ENCODE measurements at places on chromosomes 6 and 20.

DNA sequence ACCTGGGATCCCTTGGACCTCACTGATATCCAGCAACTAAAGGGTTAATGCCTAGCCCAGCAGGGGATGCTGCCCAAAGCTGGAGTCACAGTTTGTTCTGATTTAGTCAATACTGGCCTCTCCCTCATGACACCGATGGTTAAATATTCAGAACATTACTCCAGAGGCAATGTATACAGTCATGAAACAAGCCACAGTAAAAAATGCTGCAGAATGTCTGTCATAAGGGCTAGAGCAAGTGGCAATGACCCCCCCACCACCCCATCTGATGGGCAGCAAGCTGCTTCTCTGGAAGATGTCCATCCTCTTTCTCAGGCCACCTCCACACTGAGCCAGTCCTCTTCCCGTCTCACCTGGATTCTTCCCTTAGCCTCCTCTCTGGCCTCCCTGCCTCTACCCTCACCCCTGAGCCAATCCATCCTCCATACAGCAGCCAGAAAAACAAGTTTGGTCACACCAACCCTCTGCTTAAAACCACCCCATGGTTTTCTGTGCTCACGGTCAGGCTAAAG lies 99.0 kb upstream of the KCNG1 start:
- DNase-seq, result peak; percentile 57

DNA sequence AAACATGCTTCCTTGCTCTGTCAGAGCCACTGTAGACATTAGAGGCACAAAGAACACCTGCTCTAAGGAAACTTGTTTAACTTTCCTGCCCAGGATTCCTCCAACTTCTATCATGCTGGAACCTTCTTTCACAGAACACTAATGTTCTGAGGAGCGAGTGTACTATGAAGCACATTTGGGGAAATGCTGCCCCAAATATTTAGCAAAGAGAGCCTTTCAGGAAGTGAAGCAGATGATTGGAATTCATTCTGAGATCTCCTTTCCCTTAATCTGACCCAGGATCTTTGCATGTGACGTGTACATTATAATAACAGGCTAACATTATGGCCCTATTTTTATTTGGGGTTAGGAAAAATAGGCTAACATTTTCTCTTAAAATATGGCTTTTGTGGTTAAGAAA lies 21.0 kb upstream of the FYN start:
- DNase-seq, result peak; percentile 46

GRCh38 chr6:166621114-166621540 lies 5.9 kb downstream of the RPS6KA2 start:
- no peak for DNase-seq

DNA sequence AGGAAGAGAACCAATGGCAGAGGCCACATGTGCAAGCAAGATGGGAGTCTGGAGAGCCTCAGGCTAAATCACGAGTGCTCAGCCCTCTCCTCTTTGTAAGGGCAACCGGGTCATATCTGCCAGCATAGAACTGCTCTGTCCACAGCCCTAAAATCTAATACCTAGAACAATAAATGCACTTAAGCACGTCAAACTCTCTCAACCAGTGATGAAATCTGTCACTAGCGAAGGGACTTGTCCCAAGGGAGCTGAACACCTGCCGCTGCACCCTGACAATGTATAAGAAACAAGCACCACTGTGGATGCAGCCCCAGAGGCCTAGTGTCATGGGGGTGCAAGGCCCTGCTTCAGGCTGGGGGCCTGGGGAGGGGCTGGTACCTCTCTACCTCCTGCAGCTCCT lies 82.5 kb downstream of the PRL start:
- no peak for DNase-seq

GRCh38 chr6:20366082-20366830 lies 35.4 kb upstream of the E2F3 start:
- DNase-seq, result no peak

- DNase-seq, result peak; percentile 66
Measured at GRCh38 chr6:17905611-17906592, 81.5 kb downstream of the KIF13A start.

GRCh38 chr20:4848041-4848440 lies 126.3 kb downstream of the PRND start:
- DNase-seq, result no peak

GRCh38 chr6:154991207-154991606 lies 3.9 kb upstream of the TIAM2 start:
- peak; percentile 24 for DNase-seq

- DNase-seq, result no peak
Measured at GRCh38 chr6:170093276-170093657, 197.6 kb downstream of the DLL1 start.

DNA sequence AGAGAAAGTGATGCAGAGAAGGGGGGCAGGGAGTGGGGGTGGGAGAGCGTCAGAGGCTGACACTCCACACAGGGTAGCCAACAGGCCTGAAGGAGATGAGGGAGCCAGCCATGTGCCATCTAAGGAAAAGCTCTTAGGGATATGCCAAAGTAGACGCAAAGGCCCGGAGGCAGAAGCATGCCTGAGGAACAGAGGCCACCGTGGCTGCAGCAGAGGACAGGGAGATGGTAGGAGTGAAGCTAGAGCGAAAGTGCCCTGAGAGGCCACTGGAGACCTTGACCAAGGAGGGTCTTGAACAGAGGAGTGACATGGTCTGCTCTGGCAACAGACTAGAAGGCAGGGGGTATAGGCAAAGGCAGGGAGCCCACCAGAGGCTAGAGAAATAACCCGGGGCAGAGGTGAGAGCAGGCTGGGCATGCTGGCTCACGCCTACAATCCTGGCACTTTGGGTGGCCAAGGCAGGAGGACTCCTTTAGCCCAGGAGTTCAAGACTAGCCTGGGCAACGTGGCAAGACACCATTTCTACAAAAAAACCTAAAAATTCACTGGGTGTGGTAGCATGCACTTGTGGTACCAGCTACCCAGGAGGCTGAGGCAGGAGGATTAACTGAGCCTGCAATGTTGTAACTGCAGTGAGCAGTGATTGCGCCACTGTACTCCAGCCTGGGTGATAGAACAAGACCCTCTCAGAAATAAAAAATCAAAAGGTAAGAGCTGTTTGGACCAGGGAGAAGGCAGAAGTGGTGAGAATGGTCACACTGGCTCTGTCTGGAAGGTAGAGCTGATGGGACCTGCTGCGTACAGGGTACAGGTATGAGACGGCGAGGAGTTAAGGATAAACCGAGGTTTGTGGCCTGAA lies 6.3 kb downstream of the RRBP1 start:
- DNase-seq, result no peak

DNA sequence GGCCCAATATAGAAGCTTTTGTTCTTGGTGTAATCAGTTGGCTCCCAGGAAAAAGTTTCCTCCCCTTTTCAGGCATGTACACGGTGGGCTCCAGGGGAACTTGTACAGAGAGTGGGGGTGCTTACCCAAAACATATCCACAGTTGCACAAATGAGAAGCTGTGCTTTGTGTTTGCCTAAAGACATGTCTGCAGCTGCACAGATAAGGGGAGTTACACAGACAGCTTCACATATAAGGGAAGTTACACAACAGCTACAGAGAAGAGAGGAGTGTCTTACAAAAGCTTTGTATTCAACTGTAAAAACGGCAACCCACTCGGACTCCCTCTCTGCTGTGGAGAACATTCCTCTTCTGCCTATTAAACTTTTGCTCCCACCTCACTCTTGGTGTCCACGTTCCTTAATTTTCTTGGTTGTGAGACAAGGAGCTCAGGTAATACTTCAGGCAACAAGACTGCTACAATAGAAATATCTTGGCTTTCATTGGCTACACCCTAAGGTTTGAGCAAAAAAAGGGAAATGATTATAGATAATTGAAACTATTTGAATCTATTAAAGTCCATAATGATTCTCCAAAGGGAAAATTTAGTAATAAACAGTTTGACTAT lies 7.4 kb upstream of the PNRC1 start:
- DNase-seq, result no peak

GRCh38 chr6:135498185-135498841 lies 773 bp upstream of the AHI1 start:
- peak; percentile 78 for DNase-seq

DNA sequence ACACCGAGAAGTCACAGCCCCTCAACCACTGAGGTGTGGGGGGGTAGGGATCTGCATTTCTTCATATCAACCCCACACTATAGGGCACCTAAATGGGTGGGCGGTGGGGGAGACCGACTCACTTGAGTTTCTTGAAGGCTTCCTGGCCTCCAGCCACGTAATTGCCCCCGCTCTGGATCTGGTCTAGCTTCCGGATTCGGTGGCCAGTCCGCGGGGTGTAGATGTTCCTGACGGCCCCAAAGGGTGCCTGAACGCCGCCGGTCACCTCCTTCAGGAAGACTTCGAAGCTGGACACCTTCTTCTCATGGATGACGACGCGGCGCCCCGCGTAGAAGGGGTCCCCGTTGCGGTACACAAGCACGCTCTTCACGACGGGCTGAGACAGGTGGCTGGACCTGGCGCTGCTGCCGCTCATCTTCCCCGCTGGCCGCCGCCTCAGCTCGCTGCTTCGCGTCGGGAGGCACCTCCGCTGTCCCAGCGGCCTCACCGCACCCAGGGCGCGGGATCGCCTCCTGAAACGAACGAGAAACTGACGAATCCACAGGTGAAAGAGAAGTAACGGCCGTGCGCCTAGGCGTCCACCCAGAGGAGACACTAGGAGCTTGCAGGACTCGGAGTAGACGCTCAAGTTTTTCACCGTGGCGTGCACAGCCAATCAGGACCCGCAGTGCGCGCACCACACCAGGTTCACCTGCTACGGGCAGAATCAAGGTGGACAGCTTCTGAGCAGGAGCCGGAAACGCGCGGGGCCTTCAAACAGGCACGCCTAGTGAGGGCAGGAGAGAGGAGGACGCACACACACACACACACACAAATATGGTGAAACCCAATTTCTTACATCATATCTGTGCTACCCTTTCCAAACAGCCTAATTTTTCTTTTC lies at the start of gene DCDC2:
DCDC2 (minus strand) TSS at position 724 of the 883 bp plus-strand sequence; CDS start at position 415, 309 bp downstream.
- no peak for DNase-seq
